Activated T-cell treated with anti-CD3 and anti-CD28 coated beads, Interleukin-2, amount 50 U/mL, for 48 hours (primary cell): ENCODE measurements at places on chromosomes 2 and 18.

DNA sequence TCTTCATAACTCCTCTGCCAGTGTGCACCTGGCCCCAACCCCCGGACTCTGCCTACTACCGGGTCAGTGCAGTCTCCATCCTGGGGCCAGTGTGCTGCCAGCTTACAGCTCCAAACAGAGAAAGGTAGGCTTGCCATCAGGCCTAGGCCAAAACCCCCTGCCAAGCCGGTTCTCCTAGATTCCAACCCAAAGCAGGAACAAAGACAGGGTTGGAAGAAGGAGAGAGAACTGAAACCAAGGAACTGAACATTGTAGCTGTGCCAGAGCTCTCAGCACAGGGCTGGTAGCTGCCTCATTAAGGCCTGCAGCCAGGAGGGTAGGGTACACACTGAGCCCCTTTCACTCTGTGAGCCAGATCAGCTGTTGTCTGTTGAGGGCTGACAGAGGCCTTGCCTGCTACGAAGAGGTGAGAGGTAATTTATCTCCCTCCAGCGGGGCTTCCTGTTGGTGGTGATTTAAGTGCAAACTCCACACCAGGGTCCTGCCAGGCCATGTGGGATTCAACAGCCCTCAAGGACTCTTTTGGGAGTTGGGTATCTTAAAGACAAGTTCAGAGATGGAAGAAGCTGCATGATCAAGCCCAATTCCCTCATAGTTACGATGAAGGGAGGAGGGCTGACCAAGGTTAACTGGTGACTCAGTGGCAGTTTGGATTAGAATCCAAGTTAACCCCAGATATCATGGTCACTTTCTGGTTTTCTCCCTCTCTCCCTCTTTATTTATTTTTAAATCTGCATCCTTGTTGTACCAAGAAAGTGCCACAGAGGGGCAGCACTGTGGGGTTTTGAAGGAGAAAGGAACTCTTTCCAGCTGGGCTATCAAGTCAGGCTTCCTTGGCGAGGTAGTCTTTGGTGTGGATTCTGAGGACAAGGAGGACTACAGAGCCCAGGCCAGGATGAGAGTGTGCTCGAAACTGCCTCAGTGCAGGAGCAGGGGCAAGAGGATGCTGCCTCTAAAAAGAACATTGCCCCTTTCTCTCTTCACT lies 48.1 kb downstream of the CYRIA start:
- no peak for DNase-seq

DNA sequence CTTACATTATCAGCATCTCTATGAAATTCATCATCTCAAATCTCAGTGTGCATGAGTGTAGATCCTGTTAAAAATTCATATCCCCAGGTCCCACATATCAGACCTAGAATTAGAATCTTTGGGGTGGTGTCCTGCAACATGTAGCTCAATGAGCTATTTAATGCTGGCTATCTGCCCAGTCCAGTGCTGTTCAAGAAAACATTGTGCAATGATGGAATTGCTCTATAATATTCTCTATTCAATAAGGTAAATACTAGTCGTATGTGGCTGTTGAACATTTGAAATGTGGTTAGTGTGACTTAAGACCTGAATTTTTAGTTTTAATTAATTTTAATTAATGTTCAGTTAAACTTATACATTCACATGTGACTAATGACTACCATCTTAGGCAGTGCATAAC lies 127.4 kb downstream of the NOL4 start:
- no peak for DNase-seq

DNA sequence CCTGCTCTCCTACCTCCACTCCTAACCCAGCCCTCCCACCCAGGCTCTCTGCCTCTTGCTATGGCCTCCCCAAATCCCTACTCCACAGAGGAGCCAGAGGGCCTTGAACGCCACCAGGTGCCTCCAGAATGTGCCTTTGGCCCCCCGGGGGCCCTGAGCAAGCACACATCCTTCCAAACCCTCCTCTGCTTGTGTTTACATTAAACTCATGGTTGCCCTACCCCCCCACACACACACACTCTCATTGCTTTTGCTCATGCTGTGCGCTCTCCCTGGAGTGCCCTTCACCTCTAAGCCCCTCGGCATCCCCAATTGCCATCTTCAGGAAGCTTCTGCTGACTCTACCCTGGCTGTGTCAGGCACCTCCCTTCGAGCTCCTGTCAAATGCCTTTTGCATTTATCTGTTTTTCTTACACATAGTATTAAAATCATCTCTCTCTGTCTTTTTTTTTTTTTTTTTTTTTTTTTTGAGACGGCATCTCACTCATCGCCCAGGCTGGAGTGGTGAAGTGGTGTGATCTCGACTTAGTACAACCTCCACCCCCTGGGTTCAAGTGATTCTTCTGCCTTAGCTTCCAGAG lies 16.3 kb upstream of the TET3 start:
- no peak for DNase-seq

- DNase-seq: no peak
These were observed 91.2 kb upstream of the STK17B start for GRCh38 chr2:196262606-196263005.

DNA sequence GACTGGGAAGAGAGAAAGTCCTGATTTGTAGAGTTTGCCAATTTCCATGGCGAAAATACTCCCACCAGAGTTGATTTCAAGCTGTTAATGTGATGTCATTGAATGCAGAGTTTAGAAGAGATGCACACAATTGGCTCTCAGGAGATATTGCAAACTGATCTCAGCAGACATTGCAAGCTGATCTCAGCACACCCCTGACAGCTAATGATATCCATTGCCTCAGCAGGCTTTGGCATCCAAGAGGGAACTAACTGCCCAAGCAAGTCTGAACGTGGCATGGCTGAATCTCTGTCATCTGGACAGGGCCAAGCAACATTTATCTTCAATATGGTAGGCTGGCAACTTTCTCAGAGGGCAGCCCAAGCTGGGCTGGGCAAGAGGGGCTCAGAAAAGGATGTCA lies 78.4 kb upstream of the CYP1B1 start:
- no peak for DNase-seq

DNA sequence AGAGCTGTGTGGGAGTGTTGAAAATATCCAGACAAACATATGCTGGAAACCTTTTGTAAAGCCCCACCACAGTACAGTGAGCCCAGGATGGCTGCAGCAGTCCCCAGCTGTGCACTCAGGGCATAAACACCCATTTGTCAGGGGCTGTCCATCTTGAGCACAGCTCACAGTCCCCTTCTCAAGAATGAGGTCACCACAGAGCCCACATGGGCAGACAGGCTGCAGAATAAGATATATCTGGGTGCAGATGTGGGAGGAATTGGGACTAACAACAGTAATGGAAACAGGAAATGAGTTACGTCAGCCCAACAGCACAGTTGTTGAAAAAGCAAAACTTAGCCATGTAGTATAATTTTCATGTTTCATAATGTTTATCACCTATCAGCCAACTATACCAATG lies 219.6 kb downstream of the ETAA1 start:
- DNase-seq: no peak

DNA sequence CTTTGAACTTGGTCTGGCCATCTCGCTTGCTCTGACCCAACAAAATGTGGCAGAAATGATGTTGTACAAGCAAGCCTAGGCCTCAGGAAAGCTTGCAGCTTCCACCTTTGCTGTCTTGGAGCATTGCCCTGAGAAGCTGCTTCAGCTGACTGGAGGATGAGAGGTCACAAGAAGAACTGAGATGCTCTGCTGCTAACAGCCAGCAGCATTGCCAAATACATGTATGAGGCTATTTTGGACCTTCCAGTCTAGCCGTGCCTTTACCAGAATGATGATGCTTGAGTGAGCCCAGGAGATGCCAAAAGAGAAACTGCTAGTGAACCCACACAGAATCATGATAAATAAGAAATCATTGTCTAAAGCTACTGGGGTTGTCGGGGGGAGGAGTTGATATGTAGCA lies 13.2 kb upstream of the ITGAV start:
- no peak for DNase-seq

DNA sequence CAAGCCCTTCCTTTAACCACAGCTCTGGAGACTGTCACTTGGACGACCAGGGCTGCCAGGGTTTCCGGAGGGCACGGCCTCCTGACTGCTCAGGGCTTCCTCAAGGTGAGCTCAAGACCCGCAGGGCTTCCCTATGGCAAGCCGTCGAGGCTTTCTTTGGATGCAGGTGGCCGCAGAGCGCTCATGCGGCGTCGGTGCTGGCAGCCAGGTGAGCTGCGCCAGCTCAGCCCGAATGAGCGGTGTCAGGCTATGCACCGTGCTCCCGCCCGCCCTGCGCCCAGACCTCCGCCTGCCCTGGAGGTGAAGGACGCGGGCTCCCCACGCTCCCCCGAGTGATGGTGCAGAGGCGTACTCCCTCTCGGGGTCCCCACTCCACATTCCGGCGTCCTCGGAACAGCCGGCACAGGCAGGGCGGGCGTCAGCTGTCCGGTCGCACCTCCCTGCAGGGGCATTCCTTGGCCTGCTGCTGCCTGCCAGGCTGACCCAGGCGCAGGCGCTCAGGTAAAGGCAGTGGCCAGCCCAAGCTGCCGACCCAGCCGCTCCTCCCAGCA lies 20.8 kb upstream of the TUBB6 start:
- DNase-seq: no peak

GRCh38 chr18:77668219-77668618 lies 418.6 kb downstream of the GALR1 start:
- DNase-seq: no peak

- no peak for DNase-seq
These were observed 22.0 kb downstream of the GPC1 start for GRCh38 chr2:240457223-240458043.

GRCh38 chr2:126620302-126620701 lies 35.7 kb upstream of the GYPC start:
- no peak for DNase-seq

DNA sequence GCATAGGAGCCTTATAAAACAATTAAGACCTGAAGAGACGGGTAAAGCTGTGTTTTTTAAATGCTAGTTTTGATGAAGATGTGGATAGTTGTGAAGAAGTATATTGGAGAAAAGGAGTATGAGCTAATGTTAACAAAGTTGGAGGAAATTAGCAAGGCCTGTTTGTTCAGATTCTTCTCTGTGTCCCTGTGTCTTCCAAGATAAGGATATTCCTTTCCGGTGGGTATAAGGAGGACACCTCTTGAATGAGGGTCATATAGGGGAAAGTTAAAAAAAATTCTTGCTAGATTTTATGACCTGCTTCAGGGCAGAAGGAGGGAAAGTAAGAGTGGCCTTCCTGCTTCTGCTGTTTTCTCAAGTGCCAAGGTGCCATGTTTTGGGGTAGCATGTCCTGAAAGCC lies 59.0 kb downstream of the CCDC68 start:
- DNase-seq: no peak

- no peak for DNase-seq
These were observed 138.4 kb downstream of the MBP start for GRCh38 chr18:76994086-76994654.

DNA sequence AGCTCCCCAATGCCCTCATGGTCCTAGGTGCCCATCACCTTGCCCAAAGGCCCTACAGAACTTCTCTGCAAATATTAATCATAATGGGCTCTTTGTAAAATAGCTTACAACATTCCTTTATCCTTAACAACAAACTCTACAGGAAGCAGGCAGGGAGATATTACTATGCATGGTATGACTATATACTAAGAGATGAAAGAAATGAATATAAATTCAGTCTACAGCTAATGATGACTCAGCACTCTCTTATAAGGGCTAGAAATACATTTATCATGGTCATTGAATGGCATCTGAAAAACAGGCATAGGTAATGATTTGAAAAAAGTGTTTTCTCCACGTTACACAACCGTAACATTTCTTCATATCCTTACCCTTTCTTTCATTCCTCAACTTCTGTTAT lies 254.8 kb upstream of the DSEL start:
- DNase-seq: no peak

- no peak for DNase-seq
These were observed 15.2 kb upstream of the FAHD2A start for GRCh38 chr2:95387358-95387757.

GRCh38 chr2:17257189-17257909 lies 260.9 kb downstream of the RAD51AP2 start:
- no peak for DNase-seq

GRCh38 chr18:6273423-6273822 lies 141.3 kb downstream of the L3MBTL4 start:
- no peak for DNase-seq

- DNase-seq: no peak
These were observed 29.0 kb downstream of the RAMP1 start for GRCh38 chr2:237888389-237888788.

GRCh38 chr2:40430776-40431599 lies 20.9 kb downstream of the SLC8A1 start:
- no peak for DNase-seq

GRCh38 chr18:616380-616995 lies 19.7 kb downstream of the CLUL1 start:
- no peak for DNase-seq

- DNase-seq: no peak
These were observed 11.1 kb downstream of the OBSL1 start for GRCh38 chr2:219560037-219560892.

- DNase-seq: no peak
These were observed 85.4 kb upstream of the HS6ST1 start for GRCh38 chr2:128403814-128404708.

- no peak for DNase-seq
These were observed 12.4 kb downstream of the YWHAQ start for GRCh38 chr2:9618410-9618809.

GRCh38 chr2:96531872-96532505 lies 4.6 kb upstream of the ARID5A start:
- DNase-seq: peak; percentile 87

DNA sequence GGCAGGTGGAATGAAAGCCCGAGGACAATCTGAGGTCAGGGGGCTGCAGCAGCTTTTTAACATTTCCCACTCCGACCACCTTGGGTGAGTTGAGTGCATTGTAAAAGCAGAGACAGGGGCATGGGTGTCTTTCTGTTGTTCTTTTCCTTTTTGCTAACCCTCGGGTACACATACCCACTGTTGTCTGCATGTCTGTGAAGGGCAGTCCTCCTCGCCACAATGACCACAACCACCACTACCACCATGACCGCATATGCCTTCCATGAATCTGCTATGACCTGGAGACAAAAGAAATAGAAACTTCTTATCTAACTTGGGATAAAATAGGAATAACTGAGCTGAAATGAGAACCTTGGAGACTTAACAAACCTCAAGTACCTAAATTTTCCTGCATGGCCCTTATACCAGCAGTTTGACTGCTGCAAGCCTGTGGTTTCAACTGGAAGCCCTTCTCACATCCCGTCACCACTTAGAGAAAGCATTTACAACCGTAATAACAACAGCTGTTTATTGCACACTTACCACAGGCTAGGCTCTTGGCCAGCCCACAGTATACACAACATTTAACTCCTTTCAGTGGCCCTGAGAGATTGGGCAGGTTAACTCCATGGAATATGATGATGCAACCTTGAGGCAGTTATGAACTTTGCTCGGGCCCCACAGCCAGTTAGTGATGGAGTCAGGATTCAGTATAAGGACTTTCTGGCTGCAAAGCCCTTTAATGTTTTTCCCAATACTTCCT lies 80.3 kb downstream of the GYPC start:
- DNase-seq: no peak

- DNase-seq: no peak
These were observed 5.1 kb upstream of the PAX8 start for GRCh38 chr2:113283704-113284284.

- DNase-seq: peak; percentile 44
These were observed 305.9 kb upstream of the TMEFF2 start for GRCh38 chr2:192500550-192501200.
